ENCODE measurements at places on chromosomes 5 and 9.

DNA sequence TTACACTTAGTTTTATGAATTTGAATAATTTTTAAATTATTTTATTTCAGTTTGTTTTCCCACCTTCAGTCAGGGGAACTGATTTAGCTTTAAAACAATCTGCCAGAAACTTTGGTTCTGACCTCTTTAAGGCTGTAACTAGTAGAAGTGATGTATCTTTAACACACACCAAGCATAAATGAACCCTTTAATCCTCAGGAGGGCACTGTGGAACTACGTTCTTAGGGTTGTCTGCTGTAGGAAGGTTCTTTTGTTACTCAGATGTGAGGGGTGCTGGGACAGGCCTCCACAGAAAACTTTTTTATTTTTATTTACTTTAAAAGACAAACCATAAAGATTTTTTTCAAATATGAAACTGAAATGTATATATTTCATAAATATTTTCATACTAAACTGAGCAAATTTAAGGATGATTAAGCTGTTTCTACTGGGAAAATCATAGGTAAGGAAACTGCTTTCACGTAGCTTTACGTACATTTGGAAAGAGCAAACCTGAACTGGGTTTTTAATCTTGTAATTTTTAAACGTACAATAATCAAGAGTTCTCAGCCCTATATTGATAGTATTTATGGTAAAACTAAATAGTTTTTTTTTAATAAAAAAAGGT, 5.3 kb downstream of the KLF4 start:
- no peak for DNase-seq

- DNase-seq = no peak
These were observed 110.0 kb upstream of the TUT7 start for GRCh38 chr9:86464242-86464641.

DNA sequence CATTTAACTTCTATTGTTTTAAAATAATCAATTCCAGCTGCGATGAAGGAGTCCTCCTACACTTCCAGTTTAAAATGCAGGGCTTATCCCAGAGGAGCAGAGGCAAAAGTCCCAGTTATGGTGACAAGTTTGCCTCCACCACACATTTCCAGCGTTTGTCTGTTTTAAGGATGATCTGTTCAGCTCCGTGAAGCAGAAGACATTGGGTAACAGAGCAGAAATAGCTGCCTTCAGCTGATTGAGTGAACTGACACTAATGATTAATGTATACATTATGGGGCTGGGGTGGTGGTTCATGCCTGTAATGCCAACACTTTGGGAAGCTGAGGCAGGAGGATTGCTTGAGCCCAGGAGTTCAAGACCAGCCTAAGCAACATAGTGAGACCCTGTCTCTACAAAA, 127.6 kb downstream of the HSD17B3 start:
- no peak for DNase-seq

- DNase-seq = no peak
These were observed 159.6 kb downstream of the NXNL2 start for GRCh38 chr9:88694625-88695024.

DNA sequence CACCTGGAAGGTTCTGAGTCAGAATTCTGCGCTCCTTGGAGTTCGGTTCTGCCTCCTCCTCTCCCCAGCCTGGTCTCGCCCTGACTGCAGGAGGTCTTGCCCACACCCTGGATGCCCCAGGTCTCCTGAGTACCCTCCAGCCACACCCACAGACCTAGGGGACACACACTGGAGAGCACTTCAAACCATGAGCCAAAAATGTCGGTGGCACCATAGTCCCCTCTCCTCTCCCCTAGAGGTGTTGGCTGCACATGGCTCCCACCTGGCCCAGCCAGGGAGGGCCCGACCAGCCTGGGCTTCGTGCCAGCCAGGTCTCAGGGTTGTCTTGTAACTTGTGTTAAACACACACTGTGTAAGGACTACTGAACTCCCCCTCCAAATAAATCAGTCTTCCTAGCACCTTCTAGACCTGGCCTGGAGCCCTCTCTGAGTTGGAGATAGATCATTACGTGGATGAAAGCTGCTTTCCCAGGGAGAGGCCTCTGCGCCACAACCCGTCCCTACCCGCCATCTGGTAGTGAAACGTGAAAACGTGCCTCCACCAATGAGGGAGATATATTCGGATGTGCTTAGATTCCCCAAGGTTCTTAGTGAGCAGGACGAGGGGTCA, 49.9 kb upstream of the CTSL start:
- no peak for DNase-seq

DNA sequence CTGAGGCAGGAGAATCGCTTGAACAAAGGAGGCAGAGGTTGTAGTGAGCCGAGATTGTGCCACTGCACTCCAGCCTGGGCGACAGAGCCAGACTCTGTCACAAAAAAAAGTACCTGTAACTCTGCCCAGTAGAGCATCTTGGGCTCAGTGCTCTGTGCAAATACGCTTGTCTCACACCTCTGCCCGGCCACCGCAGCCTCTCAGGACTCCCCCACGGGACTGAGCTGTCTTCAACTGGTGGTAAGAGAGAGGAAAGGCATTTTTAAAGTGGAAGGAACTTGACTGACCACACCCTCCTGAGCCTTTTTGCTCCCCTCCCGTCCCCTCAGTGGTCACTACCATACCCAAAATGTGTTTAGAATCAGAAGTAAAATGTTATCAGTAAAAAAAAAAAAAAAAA, 174.3 kb upstream of the PIK3R1 start:
- DNase-seq = no peak

- DNase-seq = peak; percentile 74
These were observed at the start of gene LPAR1 for GRCh38 chr9:111038331-111039230. Gene LPAR1 (minus strand): TSS chr9:111038470. CDS start chr9:110972117, 66,353 bp downstream.

DNA sequence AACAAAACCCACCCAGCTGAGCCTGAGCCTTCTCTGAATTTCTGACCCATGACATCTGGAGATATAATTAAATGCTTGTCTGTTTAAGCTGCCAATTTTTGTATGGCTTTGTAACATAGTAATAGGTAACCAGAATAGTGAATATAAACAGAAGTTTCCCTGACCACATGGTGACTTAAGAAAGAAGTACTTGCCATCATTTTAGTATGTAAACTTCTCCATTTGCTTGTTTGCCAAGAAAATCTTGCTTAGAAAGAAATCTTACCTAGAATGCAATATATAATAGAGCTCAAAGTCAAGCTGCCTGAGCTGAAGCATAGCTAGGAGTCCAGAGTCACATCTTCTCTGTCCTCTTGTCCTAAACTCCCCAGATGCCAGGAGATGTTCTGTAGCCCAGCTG, 117.0 kb downstream of the PCSK1 start:
- DNase-seq = no peak

- no peak for DNase-seq
These were observed 824.3 kb downstream of the SEMA5A start for GRCh38 chr5:8721536-8721935.
